ENCODE measurements at places on chromosomes 13 and 19.
A peak's percentile ranks its signal among the peaks of the same experiment; 100 is the strongest.

DNA sequence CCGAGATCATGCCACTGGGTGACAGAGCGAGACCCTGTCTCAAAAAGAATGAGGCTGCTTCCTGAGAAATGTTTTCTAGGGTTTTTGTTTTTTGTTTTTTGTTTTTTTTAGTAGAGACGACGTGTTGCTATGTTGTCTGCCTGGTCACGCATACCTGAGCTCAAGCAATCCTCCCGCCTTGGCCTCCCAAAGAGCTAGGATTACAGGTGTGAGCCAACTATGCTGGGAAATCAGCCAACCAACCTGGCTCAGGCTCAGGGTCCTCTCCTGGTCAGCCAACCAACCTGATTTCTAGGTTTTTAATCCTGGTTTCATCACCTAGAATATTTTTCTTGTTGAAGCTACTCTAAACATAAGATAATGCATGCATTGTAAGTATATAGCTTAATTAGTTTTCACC is 7.8 kb downstream of the DHX34 start:
- DNase-seq: no peak

DNA sequence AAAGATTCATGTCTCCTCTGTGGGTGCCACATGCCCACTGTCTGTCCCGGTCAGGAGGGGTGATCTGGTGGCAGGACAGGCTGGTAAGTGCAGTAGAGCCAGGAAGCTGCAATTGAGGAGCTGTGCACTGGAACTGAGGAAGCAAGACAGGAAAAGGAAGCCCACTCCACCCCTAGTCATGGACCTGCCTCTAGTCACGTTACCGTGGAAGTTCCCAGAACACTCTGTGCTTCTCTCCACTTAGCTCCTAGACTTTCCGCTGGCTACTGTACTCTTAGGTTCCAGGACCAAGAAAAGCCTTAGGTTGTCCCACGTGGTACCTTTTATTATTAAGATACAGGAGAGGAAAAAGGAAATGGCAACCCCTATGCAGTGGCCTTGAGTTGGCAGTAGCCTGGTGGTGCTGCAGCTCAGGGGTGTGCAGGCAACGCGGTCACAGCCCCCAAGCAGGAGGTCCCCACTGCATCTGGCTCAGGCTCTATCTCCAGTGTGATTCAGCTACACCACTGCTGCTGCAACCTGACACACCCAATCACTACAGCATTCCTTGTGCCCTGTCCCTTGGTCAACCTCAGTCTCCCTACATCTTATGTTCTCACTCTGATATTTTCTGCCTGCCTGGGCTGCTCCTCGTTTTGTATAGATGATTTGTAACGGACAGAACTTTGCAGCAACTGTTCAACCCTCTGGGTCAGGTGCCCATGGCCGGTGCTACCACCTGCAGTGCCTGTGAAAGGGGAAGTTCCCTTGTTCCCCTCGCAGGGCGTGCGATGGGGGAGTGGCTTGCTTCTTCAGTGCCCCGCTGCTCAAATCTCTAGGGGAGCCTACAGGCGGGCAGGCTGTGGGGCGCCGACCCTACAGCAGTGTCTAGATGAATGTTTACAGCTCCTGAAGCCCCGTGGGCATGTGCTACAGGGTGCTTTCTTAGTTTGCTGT is 24.4 kb upstream of the GPR12 start:
- no peak for DNase-seq

DNA sequence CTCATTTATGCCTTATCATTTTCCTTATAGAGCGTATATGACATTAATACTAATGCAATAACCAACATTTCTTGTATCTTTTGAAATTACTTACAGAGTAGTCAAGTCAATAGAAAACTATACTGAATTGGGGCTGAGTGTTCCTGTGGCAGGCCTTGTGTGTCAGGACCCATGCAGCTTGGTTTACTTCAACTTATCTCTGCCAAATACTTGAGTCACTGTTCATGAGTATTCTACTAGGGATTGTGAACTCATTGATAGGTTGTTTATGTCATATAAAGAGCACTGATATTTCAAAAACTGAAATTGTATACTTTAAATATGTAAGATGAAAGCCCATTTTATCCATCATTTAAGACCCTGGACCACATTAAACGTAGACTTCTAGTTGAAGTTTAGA is 688.6 kb upstream of the SLITRK1 start:
- DNase-seq: no peak

GRCh38 chr19:16654140-16654539 is 5.8 kb downstream of the SMIM7 start:
- DNase-seq: no peak

DNA sequence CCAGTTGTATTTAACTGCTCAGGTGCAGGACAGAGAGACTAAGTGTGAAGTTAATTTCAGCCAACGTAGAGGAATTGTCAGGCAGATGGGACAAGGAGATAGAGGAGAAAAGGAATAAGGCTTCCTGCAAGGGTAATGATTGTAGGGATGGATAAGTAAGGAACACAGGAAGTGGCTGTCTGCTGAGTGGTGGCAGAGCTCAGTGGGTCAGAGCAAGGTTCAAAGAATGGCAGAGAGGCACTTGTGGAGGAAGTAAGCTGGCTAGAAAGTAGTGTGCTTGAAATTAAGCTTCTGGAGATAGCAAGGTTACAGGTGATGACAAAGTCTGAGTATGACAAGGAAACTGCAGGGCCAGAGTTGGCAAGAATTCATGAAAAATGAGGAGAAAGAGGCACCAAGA is 47.9 kb downstream of the USPL1 start:
- no peak for DNase-seq

DNA sequence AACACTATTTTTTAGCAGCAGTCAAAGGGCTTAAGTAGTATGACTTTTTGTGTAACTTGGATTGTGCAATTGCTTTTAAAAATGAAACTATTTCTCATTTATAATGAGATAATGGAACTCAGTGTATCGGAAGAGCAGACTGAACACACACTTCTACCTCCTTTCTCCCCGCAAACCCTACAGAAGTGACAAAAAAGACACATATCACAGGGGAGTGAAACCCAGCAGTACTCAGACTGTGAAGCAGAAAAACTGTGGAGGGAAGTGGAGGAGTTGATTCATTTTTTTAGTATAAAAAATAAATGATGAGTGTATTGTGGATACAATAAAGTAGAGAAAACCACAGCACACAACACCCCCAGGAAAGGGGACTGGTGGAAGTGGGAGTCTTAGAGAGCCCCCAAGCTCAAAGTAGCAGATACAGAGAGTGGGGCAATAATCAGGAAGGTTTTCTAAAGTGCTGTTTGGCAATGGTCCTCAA is 9.7 kb downstream of the LPAR6 start:
- peak; percentile 69 for DNase-seq

GRCh38 chr13:28529836-28530235 is 34.9 kb upstream of the FLT1 start:
- no peak for DNase-seq
